ENCODE measurements at places on chromosomes 7 and 10. TPM values are rescaled to one million over a fixed set of nuclear protein-coding genes. Genes with fewer than 3 reads are reported as not detected.

DNA sequence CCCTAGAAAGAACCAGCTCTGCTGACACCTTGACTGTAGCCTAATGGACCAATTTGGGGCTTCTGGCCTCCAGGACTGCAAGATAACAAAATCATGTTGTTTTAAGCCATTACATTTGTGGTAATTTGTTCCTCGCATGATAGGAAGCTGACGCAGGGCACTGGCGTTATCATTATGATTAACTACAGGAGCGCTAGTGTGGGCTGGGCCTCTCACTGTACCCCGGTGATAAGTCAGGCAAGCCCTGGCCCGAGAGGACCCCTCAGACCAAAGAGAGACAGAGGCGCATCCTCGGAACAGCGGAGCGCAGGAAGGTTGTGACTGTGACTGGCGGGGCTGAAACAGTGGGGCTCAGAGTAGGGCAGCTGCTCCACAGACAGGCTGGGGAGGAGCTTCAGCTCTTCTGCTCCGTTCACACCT is 150.3 kb upstream of the CHST15 start:
- no peak overlapping the region for H3K27ac ChIP-seq
- H3K4me3 ChIP-seq: no peak overlapping the region
- no peak for DNase-seq

DNA sequence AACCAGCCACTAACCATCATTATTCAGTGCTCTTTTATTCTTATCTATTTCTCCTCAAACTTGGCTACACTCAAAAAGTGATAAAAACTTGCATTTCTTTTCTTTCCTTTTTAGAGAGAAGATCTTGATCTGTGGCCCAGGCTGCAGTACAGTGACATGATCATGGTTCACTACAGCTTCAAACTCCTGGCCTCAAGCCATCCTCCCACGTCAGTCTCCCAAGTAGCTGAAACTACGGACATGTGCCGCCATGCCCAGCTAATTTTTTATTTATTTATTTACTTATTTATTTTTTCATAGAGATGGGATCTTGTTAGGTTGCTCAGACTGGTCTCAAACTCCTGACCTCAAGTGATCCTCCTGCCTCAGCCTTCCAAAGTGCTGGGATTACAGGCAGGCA is 24.6 kb upstream of the TMEM248 start:
- H3K4me1 ChIP-seq: no peaks in the 10 kb centered on the region
- H3K27ac ChIP-seq: no peak overlapping the region
- no peak overlapping the region for H3K4me3 ChIP-seq
- no peak for DNase-seq
- no peaks in the 10 kb centered on the region for H3K36me3 ChIP-seq

GRCh38 chr7:155729847-155730246 is 82.4 kb downstream of the SHH start:
- DNase-seq: no peak
- peaks cover 49% of the 10 kb centered on the region for H3K4me1 ChIP-seq
- no peaks in the 10 kb centered on the region for H3K27me3 ChIP-seq
- H3K4me3 ChIP-seq: no peak overlapping the region
- peaks cover 9% of the 10 kb centered on the region for H3K36me3 ChIP-seq

DNA sequence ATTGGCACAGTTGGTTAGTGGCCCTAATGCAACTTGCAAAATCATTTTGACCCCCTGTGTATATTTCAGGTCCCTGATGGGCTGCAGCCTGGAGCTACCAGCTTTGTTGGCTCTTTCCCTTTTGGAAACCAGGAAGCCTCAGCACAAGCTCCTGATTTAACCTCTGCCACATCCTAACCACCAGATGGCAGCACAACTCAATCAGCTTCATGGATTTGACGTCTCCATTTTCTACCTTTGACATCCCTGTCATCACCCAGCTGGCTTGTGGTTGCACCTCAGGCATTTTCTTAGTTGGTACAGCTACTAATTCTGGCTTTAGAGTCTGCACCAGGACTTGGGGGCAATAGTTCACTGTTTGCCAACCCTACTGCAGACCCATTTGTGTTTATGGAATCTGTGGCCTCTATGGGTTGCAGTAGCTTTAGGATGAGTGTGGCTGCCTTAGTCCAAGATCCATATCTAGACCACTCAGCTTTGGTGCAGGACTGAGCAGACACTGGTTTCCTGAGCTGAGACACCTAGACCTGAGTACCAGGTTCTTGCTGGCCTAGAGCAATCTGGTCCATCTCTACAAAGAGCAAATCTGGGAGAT is 456.2 kb downstream of the REEP3 start:
- DNase-seq: peak; percentile 84
- no peak overlapping the region for H3K4me3 ChIP-seq
- no peaks in the 10 kb centered on the region for H3K36me3 ChIP-seq
- H3K27me3 ChIP-seq: no peaks in the 10 kb centered on the region

GRCh38 chr10:84311576-84311975 is 16.8 kb upstream of the CCSER2 start:
- H3K36me3 ChIP-seq: no peaks in the 10 kb centered on the region
- no peak overlapping the region for H3K4me3 ChIP-seq
- H3K27me3 ChIP-seq: no peaks in the 10 kb centered on the region
- H3K27ac ChIP-seq: no peak overlapping the region
- no peak for DNase-seq
- H3K4me1 ChIP-seq: no peaks in the 10 kb centered on the region

GRCh38 chr10:84193846-84194423 is 402 bp upstream of the CDHR1 start:
- H3K4me3 ChIP-seq: no peak overlapping the region
- no peaks in the 10 kb centered on the region for H3K36me3 ChIP-seq
- H3K27me3 ChIP-seq: no peaks in the 10 kb centered on the region
- no peak overlapping the region for H3K27ac ChIP-seq

DNA sequence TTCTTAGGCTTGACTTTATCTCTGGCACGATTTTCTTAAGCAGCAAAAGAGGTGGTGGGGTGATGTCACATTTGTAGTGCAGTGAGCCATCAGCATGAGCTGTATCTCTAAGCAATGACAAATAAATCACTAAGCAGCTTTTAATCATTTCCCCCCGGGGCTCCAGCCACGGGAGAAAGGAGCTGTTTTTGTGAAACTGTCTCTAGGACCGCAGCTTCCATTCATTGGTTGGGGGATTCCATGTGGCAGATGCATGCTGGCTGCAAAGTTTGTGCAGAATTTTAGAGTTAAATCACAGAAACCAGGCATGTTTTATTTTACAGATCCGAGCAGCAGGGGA is 464 bp downstream of the KIAA1217 start:
- no peak for DNase-seq
- no peak overlapping the region for H3K4me3 ChIP-seq
- no peaks in the 10 kb centered on the region for H3K27me3 ChIP-seq
- H3K27ac ChIP-seq: no peak overlapping the region
- H3K36me3 ChIP-seq: no peaks in the 10 kb centered on the region
- no peaks in the 10 kb centered on the region for H3K4me1 ChIP-seq

DNA sequence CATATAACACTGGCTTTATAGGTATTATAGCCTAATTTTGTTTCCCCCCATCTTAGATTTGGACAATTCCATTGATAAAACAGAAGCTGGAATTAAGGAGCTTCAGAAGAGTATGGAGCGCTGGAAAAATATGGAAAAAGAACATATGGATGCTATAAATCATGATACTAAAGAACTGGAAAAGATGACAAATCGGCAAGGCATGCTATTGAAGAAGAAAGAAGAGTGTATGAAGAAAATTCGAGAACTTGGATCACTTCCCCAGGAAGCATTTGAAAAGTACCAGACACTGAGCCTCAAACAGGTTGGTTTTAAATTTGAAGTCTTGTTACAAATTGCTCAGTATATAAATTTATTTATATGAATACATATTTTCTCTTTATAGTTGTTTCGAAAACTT is 34.1 kb downstream of the SMC3 start:
- H3K27ac ChIP-seq: no peak overlapping the region
- no peaks in the 10 kb centered on the region for H3K27me3 ChIP-seq
- H3K36me3 ChIP-seq: peaks cover 60% of the 10 kb centered on the region
- no peaks in the 10 kb centered on the region for H3K4me1 ChIP-seq
- no peak for DNase-seq

DNA sequence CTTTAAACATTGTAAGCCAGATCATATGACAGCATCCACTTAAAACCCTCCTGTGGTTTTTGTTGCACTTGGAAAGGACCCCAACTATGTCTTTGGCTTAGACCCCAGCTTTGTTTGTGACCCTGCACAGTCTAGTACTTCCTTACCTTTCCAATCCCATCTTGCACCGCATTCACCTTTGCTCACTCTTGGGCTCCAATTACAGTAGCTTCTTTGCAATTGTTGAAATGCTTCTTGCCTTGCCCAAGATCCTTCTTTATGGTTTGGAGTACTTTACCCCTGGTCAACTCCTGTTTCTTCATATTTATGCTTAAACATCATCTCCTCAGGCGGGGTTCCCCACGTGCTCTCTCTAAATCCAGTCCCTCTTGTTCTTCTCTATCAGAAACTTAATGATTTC is 162.6 kb downstream of the PTEN start:
- H3K4me3 ChIP-seq: no peak overlapping the region
- no peak for DNase-seq

- no peak overlapping the region for H3K4me3 ChIP-seq
- no peaks in the 10 kb centered on the region for H3K36me3 ChIP-seq
- H3K27ac ChIP-seq: no peak overlapping the region
- no peaks in the 10 kb centered on the region for H3K4me1 ChIP-seq
- H3K27me3 ChIP-seq: no peaks in the 10 kb centered on the region
- DNase-seq: peak; percentile 72
These were observed 148.9 kb downstream of the PARD3 start for GRCh38 chr10:34666008-34666704.

DNA sequence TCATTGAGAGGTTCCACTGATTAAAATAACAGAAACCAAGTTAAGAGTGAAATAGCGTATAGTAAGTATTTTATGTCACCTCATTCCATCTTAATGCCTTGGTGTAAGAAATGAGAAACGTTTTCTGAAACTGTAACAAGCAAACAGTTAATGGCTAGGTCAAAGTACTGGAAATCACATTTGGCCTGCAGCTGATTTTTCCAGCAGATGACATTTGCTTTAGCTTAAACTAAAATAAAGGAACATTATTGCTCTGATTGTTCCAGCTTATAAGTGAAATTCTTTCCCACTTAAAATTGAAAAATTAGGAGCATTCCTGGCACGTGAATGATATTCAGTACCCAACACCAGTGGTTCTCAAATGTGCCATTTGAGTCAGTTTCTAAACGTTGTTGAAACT is 213.6 kb upstream of the DPP6 start:
- H3K4me3 ChIP-seq: no peak overlapping the region
- no peak for DNase-seq
- no peak overlapping the region for H3K27ac ChIP-seq

DNA sequence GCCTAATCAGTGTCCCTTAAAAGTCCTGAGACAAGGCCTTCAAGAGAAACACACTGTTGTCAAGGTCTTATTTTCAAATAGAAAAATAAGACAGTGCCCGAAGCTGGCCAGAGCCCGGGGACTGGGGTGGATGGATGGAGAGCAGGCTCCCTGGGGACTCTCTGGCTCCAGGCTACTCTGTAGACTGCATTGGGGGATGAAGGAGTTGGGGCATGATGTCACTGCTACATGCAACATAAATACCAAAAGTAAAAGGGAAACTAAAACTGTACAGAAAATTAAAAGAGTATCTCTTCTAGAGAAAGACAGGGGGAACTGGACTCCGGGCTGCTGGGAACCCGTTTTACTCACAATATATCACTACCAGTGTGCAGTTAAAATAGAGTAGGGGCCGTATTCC is 629.8 kb downstream of the KCNMA1 start:
- H3K4me1 ChIP-seq: no peaks in the 10 kb centered on the region
- no peak overlapping the region for H3K4me3 ChIP-seq
- no peak overlapping the region for H3K27ac ChIP-seq
- H3K36me3 ChIP-seq: no peaks in the 10 kb centered on the region

DNA sequence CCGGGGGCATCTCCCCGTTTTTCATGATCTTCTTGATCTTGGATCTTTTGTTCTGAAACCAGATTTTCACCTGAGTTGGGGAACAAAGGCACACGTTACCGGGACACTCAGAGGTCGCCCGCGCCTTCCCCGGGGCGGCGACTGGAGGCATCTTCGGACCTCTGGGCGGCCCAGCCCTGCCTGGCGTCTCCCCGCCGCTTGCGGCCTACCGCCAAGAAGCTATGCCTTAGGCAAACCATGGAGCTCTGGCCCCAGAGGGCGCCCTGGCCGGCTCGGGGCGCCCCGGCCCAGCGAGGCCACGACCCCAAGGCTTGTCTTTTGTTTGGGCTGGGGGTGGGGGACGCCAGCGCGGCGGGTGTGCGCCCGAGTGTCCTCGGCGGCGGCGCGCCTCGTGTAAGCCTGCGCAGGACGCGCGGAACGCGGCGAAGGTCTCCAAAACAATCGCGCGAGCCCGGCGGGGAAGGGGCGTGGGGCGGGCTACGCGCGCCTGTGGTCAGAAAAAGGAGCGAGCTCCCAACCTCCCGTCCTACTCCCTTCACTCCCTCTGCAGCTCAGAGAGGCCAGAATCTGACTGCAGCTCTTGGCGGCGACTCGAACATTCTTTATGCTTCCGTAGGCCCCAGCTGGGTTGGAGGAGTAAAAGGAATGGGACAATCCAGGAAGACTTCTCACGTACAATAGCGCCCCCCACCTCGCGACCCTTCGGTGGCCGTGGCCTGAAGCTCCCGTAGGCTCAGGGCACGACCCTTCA is 3.5 kb downstream of the DLX5 start:
- no peak overlapping the region for H3K27ac ChIP-seq

DNA sequence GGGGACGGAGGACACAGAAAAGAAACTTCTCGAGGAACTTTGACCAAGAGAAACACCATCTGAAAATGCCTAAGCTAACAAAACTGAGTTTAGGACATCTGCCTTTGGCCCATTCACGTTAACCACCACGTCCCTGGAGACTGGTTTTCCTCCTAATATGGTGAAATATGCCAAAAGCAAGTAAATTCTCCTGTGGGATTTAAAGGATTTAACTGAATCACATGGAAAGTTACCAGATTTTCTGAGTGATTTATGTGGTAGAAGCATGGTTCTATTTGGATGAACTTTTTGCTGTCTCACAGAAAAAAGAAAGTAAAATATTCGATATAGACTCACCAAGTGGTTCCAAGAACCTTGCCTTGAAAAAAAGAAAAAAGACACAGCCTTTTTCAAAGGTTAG is 30.4 kb upstream of the BMPER start:
- no peaks in the 10 kb centered on the region for H3K36me3 ChIP-seq
- H3K27me3 ChIP-seq: no peaks in the 10 kb centered on the region
- no peak overlapping the region for H3K4me3 ChIP-seq
- peaks cover 8% of the 10 kb centered on the region for H3K4me1 ChIP-seq

- DNase-seq: no peak
- no peak overlapping the region for H3K27ac ChIP-seq
- H3K36me3 ChIP-seq: peaks cover 79% of the 10 kb centered on the region
These were observed 10.7 kb downstream of the CUTC start for GRCh38 chr10:99742701-99743100.

DNA sequence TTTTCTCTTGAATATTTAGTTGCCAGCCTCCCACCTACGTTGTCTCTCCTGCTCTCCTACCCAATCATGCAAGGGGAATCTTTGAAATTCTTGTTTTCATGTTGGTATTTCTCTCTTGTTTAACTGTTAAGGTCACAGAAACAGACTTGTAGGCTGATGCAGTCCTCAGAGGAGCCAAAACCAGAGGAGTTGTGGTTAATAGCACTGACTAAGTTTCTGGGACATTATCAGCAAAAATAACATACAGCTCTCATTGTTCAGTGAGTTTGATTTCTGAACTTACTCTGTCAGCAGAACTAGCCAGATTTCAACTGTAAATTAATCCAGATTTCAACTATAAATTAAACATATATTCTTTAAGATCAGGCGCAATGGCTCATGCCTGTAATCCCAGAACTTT is 11.1 kb upstream of the CUL1 start:
- no peaks in the 10 kb centered on the region for H3K36me3 ChIP-seq
- no peaks in the 10 kb centered on the region for H3K27me3 ChIP-seq
- H3K27ac ChIP-seq: no peak overlapping the region
- no peaks in the 10 kb centered on the region for H3K4me1 ChIP-seq
- no peak for DNase-seq
- no peak overlapping the region for H3K4me3 ChIP-seq

Gene DPP6
- total RNA-seq: not detected

Gene MMD2
- total RNA-seq: not detected

Gene PBLD
- 7.2 TPM for total RNA-seq

Gene LRRD1
- not detected for total RNA-seq

Gene ZNF746
- total RNA-seq: 25.6 TPM

Gene SPDYE16
- total RNA-seq: not detected
